Right forelimb (tissue), 1 donor: ENCODE measurements at places on chromosomes 4 and X.

DNA sequence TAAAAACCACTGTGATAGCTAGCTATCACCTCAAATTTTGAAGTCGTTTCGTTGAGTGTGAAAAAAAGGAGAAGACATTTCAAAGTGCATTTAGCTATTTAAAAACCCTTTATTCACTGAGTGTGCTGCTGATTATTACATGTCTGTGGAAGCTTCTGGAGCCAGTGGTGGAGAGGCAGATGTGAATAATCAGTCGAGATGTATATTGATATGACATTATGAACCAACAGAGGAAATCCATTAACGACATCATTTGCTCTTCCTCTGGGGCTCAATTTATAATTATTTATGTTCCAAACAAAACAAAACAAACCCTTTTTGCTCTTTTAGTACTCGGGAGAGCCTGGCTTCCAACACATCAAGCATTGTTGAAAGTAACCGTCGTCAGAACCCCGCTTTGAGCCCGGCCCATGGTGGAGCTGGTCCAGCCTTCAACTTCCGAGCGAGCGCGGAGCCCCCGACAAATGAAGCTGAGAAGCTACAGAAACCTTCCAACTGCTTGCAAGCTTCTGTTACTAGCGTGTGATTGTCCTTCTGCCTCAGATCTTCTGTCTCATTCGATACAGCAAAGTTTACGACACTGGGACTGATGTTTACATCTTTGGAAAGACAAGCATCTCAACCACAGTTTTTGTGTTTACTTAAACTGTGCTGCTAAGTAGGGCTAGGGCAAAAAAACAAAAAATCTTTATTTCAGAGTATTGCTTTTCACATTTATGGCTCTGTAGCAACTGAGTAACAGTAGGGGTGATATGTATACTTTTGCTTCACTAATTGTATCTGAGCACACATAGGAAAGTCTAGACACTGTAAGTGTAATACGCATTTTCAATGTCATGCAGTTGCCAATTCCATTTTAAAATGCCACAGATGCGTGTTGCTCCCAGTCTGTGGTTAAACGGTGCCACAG lies 111.9 kb downstream of the STOX2 start:
- DNase-seq, result no peak

- peak; percentile 67 for DNase-seq
Measured at GRCh38 chrX:129606918-129607317, 47.8 kb downstream of the APLN start.

DNA sequence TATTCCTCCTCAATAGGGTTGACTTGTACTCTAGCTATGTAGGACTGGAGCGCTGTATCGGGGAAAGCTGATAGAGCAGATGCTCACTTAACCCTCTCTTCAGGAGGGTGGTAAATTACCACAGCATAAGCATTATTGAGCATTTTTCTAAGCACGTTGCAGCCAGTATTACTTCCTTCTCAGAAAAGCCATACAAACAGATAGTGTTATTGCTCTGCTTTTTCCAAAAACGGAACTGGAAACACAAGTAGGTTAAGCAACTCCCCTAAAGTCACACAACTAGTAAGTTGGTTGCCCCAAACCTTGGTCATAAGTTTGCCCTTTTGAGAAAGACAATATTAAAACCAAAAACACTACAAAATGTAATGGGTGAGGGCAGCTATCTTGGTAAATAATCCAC lies 73.9 kb downstream of the REELD1 start:
- no peak for DNase-seq

- no peak for DNase-seq
Measured at GRCh38 chr4:161900110-161900509, 263.7 kb downstream of the FSTL5 start.

GRCh38 chr4:153616006-153616555 lies 68.0 kb upstream of the TLR2 start:
- DNase-seq, result no peak
